ENCODE measurements at places on chromosomes 1 and 21. TPM values are rescaled to one million over a fixed set of nuclear protein-coding genes. Genes with fewer than 3 reads are reported as not detected.
A peak's percentile ranks its signal among the peaks of the same experiment; 100 is the strongest.

GRCh38 chr1:77253211-77253610, 28.6 kb upstream of the AK5 start:
- no peak for DNase-seq

DNA sequence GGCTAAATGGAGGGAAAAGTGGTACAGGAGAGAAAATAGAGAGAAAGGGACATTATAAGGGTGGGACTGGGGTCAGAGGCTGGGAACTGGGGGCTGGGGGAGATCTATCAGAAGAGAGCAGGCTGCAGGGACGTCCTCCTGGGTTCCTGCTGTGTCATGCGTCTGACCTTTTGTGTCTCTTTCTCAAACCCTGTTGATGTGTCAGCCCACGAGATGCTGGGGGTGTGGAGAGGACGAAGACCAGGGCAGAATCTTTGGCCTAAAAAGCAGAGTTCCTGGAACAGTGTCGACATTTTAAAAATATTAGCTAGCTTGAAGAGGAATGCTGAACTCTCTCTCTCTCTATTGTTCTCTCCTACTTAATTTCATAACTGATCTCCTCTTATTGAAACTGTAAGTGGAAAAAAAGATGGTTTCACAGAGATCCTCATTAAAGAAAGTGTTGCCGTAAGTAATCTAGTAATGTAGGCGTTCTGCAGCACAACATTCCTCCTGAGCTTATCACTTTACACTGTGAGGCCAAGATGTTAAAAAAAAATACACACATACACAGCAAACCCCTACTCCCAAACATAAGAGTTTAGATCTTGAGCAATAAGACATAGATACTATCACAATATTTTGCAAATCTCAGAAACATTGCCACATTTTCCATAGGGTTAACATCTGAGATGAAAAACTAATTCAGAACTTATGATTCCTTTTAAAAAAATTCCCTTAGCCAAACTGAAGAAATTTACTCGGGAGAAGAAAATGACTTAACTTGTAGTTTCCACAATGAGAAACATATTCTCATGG, 52.6 kb downstream of the RUNX1 start:
- no peak for DNase-seq

- DNase-seq: no peak
These were observed 23.7 kb upstream of the CLIC4 start for GRCh38 chr1:24721533-24721932.

The ITPKB gene
- 4.6 TPM for polyA plus RNA-seq

The NBPF10 gene
- polyA plus RNA-seq: 0.85 TPM

The RNF11 gene
- 39.5 TPM for polyA plus RNA-seq

DNA sequence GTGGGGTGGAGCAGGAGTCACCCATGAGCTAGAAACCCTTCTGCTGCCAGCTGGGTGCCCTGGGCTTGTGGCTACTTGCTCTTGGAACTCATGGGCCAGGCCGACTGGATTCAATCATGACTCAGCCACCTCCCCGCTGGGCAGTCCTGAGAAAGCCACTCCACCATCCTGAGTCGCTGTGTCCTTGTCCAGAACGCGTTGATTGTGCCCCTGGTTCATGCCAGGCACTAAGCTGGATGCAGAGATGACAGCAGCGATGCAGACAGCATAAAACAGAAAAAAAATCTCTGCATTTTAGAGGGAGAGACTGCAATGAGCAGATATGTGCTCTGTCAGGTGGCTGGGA, 10.6 kb downstream of the PADI1 start:
- DNase-seq: no peak

DNA sequence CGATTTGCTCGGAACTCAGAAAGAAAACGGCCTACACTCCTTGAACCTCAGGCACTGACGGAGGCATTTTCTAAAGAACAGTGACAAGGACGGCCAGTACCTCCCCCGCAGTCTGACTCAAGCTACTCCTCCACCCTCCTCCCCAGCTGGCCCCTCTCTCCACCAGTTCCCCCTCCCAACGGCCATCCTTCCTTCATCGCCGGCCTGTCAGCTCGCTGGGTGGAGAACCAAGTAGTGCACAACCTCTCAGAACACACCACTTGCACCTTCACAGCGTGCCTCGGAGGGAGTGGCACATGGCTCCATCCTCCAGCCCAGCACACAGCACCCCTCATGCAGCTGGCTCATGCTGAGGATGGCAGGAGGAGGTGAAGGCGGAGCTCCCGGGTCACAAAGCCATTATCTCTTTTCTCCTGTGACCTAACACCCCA, 58.8 kb downstream of the TOR1AIP2 start:
- no peak for DNase-seq

The ZBTB7B gene
- 31.8 TPM for polyA plus RNA-seq

DNA sequence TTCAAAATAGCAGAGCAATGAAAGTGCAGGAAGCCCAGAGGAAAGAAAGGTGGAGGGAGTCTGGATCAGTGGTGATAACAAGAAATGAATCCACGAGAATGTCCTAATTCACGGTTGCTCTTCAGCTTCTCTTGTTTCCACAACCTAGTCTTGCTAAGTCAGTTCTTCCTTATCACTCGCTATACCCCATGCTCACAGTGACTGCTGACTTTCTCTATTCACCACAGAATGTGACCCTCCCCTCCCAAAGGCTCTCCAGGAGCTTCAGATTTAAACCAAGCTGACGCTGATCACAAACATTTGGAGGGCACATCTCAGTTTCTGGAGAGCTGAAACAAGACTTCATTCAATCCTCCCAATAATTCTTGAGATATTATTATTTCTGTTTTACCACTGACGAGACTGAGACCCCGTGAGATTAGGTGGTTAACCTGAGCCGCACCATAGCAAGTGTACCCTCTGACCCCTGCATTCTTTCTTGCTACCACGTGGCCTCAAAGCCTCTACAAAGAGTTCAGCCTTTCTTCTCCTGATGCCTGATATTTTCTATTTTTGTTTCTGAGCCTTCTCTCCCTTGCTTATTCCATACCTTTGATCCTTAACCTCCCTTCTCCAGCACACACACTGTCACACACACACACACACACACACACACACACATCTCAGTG, 10.7 kb upstream of the CCN1 start:
- no peak for DNase-seq

DNA sequence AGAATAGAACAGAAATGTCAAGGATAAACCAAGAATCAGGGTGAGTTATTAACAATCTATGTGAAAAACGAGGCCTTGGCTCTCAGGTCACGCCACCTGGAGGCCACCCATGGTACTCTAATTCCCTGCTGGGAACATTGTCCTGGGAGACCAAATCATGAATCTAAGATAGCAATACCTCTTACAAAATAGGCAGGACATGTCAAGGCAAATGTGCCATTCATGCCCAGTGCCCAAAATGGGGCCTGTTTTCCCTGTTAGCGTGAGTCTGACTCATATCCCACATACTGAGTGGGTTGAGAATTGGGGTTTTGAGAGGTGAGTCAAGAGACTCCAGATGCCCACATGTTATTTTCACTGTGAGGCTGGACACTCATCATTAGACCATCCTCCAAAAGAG, 380.8 kb downstream of the HHIPL2 start:
- DNase-seq: peak; percentile 28

The PTPN22 gene
- polyA plus RNA-seq: 0.57 TPM

DNA sequence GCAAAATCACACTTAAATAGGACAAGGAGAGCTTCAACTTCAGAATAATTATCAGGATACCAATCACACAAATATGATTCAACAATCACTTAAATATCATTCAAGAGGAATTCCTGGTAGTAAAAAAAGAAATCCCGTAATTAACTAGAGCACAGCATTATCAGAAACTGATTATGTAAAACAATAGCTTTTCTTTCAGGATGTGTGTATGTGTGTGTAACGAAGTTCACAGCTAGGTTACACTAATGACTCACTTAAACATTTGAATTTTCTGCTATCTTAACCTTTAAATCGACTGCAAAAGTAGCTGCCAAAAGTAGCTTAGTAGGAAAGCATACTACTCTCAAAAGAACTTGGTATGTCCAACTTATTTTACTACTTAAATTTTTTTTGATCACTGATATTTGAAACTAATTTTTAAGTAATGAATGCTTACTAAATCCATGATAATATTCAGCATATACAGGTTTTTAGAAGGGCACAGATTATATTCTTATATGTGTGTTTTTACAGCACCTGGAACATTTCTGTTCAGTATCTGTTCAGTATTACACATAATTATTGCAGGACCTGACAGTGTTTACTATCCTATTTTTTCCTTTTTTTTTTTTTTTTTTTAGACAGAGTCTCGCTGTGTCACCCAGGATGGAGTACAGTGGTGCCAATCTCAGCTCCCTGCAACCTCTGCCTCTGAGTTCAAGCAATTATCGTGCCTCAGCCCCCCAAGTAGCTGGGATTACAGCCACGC, 4.2 kb downstream of the RERE start:
- DNase-seq: no peak

The CASQ2 gene
- 1.2 TPM for polyA plus RNA-seq

DNA sequence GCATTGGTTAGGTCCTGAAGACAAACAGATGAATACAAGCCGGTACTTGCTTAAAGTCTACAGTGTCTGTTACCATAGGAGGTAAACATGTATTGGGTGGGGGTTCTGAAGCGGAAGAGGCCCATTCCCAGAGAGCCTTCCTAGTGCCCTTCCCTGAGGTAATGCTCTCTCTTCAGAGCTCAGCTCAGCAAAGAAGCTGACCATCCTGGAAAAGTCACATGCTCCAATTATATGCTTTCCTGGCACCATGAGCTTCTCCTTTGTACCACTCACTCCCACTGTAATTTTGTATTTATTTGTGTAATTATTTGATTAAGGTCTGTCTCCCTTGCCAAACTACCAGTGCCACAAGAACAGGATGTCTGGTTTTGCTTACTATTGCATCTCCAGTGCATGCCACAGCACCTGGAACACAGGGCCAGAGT, 42.0 kb downstream of the RAB3B start:
- DNase-seq: no peak

The PKLR gene
- polyA plus RNA-seq: not detected

DNA sequence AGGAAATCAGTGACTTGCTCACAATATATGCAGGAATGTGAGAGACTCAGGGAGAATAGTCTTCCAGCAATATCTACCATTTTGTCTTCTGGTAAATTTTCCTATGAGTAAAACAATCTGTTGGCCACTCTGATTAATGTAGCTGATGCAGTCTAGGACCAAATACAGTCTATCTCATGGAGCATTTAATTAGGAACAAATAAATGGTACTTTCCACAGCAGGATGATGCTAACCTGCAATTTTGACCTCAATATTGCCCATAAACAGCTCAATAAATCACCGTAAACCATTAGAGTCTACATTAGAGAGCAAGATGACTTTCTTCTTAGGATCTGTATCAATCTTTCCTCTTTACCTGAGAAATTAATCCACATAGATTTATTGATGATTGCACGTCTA, 567.7 kb upstream of the B3GALT2 start:
- DNase-seq: no peak

GRCh38 chr21:40931197-40931596, 84.2 kb upstream of the DSCAM start:
- DNase-seq: no peak

DNA sequence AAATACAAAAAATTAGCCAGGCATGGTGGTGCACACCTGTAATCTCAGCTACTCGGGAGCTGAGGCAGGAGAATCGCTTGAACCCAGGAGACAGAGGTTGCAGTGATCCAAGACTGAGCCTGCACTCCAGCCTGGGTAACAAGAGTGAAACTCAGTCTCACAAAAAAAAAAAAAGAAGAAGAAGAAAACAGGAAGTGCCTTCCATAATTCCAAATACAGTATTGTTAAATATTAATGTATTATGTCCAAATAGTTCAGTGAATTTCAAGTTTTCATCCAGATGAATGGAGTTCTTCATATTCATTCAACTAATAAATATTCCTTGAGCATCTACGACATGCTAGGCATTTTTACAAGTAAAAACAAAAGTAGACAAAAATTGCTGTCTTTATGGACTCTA, 33.3 kb downstream of the PLEKHO1 start:
- DNase-seq: no peak

The OPRD1 gene
- 0.15 TPM for polyA plus RNA-seq

The U2AF1 gene
- 27.6 TPM for polyA plus RNA-seq

- no peak for DNase-seq
These were observed 547.4 kb downstream of the LTN1 start for GRCh38 chr21:28445141-28445830.

- no peak for DNase-seq
These were observed 50.5 kb upstream of the ATF3 start for GRCh38 chr1:212557739-212558692.

The PRRX1 gene
- polyA plus RNA-seq: 2.4 TPM

GRCh38 chr1:243963571-243963970, 87.5 kb upstream of the ZBTB18 start:
- DNase-seq: no peak

The OTUD7B gene
- polyA plus RNA-seq: 4.0 TPM

DNA sequence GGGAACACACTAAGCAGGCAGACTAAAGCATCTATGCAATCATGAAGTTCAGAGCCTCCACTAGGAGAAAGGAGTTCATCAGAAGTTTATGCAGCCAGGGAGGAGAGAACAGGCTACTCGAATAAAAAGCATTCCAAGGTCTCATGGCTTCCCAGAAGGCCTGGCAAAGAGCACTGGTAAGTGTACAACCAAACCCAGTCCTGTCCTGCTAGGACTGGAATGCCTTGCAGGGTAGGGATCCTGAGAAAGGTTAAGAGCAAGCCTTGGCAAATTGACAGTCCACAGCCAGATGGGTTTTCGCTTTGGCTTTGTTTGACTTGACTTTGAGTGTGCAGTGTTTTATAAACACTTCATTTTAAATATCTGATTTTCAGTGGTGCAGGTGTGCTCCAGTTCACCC, 133.6 kb upstream of the ATP1B1 start:
- no peak for DNase-seq

The NUAK2 gene
- 9.5 TPM for polyA plus RNA-seq

- no peak for DNase-seq
These were observed 10.2 kb downstream of the C1orf94 start for GRCh38 chr1:34186741-34187494.

GRCh38 chr1:52195161-52195560, 53.3 kb downstream of the ZFYVE9 start:
- no peak for DNase-seq

DNA sequence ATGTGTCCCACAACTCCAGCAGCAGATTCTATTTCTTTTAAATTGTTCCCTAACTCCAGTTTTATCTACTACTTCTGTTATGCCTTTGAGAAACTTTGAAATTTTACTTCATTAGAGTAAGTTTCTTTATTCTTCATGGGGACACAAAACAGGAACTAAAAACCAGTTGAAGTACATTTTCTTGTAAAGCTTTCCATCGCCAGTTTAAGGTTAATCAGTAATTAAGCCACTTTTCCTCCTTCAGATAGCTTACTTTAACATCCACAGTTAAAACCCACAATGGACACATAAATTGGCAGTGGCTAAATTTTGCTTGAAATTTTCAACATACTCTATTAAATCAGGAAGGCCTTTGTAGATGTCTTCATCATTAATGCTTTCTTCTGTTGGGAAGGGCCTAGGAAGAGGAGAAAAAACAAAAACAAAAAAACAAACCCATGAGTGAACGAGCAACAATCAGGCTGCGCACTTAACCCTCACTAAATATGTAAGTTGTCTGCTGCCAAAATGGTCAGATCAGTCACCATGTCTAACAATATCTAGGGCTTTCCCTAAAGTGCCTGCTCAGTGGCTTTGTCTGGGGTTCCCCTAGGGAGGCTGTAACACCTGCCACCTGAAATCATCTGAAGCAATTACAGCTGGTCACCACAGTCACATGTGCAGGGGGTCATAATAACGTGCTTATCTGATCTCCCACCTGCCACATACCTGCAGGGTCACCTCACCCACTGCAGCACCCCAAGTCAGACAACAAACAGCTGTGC, 187.9 kb downstream of the VAV3 start:
- DNase-seq: no peak

The PAFAH2 gene
- polyA plus RNA-seq: 20.9 TPM

All from pancreas (tissue), 10 donors.